Kidney capillary endothelial cell (primary cell): ENCODE measurements at places on chromosomes 16 and 17.

GRCh38 chr16:66304151-66304550 lies 62.3 kb upstream of the CDH5 start:
- no peak for DNase-seq

- DNase-seq, result no peak
Observed at GRCh38 chr16:72948238-72948829, 99.6 kb downstream of the ZFHX3 start.

DNA sequence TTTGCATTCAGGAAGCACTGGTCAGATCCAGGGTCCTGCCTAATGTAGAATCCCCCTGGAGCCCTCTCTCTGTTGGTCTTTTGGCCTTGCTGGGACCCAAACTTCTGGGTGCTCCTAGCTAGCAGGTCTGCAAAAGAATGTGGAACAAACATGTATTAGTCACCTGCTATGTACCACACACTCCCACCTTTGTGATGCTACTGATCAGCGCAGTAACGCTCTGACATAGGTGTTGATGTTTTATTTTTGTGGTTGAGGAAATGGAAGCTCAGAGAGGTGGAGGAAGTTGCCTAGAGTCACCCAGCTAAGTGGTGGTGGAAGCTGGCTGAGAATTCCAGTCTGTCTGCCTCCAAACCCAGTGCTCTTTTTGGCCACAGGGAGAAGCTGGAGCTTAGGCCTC lies 35.8 kb upstream of the LGALS9 start:
- no peak for DNase-seq

- DNase-seq, result no peak
Observed at GRCh38 chr17:70072546-70073309, 2.3 kb upstream of the KCNJ16 start.

DNA sequence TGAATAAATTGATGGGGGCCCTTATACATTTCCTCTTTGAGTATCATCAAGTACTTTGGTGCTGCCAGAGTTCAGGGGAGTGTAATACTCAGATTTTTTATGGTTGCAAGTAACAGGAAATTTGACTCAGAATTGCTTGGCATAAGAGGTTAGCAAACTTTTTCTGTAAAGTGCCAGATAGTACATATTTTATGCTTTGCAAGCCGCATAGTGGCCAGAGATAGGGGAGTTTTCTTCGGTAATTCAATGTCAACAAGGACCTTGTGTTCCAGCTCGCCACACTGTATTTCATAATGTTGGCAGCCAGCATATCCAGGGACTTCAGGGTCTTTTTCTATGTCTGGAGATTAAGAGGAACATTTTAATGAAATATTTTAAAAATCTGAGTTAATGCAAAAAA lies 51.0 kb upstream of the MARCHF10 start:
- DNase-seq, result peak; percentile 20

DNA sequence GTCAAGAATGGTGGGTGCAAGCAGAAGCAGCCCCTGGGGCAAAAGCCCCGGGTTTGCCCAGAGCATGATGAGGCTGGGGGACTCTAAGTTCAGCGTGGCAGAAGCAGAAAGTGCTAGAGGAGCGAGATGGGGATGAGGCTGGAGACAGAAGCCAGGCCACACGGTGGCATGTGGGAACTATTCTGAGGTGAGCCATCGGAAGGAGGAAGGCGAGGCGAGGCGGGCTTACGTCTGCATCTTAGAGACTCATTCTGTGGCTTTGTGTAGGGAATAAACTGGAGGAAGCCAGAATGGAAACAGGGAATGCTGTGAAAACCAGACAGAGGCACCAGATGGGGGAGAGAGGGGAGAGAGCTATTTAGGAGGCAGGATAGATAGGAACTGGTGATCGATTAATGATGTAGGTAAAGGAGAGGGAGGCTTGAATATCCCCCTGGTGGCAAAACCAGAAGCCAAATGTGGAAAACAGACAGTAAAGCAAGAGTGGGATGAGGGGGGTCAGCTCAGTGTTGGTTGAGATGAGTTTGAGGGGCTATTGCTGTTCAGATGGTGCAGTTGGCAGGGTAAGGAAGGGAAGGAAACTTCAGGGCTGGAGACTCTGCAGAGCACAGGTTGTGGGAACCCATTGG lies 3.1 kb upstream of the TNFSF13 start:
- DNase-seq, result no peak
